ENCODE measurements at places on chromosomes 2 and 18.

DNA sequence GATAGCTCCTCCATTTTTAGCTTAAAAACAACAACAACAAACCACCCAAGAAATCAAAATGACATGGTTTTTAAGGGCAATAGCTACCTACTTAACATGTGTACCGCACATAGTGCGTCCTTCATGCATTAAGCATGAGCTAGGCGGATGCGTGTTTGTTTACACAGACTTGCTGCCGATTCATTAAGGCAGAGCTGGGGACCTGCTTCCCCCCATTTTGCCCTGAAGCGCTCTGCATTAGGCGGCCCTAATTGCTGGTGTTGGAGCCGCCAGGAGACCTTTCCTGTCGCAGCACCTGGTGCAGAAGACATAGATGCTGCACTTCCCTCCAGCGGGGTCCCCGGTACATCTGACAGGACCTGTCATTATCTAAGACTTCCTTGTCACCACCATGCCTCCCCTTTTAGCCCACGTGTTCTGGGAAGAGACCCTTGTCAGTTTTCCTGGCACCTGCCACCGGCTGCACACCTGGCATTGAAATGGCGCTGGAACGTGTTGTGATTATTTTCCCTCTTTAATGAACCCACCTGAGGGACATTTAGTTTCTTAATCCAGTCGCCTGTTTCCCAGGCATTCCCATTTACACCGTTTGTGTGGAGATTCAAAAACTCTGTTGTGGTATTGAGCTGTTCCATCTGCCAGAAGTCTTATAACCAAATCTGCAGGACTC is 261.1 kb upstream of the RAB12 start:
- DNase-seq = no peak

DNA sequence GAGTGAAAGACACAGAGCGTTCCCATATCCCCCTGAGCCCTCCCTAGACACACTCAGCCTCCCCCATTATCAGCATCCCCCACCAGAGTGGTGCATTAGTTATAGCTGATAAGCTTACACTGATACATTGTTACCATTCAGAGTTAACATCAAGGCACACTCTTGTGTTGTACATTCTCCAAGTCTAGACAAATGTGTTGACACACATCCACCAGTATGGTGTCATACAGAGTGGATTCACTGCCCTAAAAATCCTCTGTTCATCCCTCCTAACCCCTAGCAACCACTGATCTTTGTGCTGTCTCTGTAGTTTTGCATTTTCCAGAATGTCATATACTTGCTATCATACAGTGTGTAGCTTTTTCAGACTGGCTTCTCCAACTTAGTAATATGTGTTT is 78.0 kb upstream of the RPL31 start:
- no peak for DNase-seq

DNA sequence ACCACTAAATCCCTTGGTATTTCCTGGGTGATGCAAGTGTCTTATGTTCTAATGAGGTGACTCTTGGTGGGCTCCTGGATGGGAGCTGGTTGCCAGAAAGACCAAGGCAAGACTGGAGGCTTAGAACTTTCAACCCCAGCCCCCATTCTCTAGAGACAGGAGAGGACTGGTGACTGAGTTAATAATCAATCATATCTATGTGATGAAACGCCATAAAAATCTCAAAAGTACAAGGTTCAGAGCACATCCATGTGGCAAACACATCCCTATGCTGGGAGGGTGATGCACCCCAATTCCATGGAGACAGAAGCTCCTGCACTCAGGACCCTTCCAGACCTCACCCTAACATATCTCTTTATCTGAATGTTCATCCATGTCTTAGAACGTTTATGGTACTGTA is 139.5 kb upstream of the LINC00305 start:
- no peak for DNase-seq

DNA sequence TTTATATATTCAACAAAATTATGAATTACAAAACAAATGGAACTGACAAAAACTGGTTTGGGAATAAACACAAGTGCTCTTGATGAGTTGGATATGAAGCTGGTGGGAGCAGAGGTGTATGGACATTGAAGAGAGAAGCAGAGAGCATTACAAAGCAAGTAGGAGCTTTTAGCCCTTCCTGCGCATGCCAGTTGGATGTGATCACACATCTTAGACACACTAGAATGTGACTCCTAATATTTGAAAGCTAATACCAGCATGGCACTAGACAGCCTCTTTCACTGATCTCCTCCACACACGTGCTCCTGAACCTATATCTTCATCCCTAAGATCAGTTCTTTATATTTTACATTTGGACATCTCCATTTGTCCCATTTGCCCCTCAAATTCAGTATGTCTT is 298.1 kb downstream of the MTX2 start:
- DNase-seq = no peak

- DNase-seq = no peak
Measured at GRCh38 chr2:19352946-19353720, 5.3 kb downstream of the OSR1 start.

GRCh38 chr2:126676221-126677175 is 20.5 kb downstream of the GYPC start:
- no peak for DNase-seq

- no peak for DNase-seq
Measured at GRCh38 chr18:12883372-12883683, 709 bp downstream of the PTPN2 start.

DNA sequence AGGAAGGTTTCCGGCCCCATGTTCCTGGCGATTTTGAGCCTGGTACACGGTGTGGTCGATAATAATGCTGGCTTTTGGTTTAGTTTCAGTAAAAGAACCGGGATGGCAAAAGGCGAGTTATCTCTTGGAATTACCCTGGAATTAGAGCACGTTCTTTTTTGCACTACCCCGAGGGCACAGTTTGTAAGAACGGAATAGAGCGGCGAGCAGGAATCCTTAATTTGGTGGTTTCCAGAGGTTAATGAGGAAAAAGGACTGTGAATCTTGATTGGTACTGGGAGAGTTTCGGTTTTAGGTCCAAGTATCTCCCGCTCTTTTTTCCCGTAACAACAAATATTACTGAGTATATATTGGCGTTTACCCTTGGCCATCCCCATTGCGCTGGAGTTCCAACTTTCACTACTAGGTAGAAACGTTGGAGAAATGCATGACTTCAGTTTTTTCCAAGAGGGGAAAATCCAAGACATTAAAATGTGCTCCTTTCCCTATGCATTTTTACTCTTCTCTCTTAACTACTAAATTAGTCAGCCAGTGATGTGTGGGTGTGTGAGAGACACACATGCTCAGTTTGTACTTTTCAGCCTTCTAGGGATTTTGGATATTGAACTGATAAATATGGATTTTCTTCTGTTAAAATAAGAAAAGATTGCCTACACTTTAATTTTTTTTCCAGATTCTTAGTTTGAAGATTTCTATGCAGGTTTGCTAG is 160.8 kb downstream of the AGPS start:
- DNase-seq = no peak

DNA sequence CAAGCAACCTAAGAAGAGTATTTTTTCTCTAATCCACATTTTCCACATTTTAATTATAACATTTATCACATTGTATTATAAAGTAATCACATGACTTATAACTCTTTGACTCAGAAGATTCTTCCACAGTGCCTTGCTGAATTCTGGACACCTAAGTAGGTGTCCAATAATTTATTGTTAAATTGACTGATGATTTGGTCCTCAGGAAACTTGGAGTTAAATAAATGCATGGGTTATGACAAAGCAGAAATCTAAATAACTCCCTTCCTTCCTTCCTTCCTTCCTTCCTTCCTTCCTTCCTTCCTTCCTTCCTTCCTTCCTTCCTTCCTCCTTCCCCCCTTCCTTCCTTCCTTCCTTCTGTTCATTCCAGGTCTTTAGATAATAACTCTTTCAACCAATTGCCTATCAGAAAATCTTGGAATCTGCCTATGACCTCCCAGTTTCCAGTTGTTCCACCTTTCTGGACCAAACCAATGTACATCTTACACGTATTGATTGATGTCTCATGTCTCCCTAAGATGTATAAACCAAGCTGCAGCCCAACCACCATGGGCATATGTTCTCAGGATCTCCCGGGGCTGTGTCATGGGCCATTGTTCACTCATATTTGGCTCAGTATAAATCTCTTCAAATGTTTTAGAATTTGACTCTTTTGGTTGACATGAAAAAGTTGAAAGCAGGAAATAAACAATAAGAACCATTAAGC is 10.4 kb upstream of the KDSR start:
- DNase-seq = no peak

DNA sequence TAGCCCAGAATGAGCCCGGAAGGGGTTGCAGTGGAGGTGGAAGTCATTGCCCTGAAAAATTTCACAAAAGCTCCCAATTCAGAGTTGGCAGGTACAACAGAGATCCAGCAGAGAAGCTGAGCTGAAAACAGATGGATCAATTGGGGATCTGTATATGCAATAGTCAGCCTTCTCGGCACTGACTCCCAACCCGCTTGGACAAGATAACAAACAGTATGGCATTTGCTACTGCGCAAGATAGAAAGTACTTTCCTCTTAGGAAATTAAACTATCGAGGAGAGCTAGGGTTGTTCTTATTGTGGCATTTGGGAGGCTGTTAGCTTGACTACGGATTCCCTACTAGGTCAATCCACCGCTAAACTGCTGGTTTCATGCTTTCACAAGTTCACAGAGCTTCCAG is 11.6 kb upstream of the IER3IP1 start:
- DNase-seq = no peak

DNA sequence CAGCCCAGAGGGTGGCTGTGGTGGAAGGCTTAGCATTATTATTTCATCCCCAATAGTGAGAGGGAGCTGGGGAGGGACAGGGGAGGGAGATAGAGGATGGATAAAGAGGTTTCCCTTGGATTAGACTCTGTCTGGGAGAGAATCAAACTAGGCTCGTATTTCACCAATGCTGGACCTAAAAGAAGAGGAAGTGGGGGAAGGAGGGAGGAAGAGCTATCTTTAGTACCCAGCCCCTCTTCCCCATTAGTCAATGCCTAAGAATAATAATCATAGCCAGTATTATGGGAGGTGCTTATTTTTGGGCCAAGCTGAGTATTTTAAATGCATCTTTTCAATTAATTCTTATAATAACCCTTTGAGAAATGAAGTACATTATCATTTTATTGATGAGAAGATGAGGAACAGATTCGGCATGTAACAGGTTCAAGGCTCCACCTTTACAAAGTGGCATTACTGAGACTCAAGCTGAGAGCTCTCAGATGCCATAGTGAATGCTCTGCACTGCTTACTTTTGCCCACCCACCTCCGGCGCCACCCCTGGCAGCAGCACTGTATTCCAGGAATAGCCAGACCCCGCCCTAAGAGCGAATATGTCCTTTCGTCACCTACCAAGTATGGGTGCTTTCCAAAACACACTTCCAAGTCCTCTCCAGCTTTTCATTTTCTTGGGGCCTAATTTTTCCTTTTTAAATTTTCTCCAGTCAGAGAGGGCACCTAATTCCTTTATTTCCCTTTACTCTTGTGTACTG is 21.0 kb downstream of the PAX8 start:
- DNase-seq = no peak

DNA sequence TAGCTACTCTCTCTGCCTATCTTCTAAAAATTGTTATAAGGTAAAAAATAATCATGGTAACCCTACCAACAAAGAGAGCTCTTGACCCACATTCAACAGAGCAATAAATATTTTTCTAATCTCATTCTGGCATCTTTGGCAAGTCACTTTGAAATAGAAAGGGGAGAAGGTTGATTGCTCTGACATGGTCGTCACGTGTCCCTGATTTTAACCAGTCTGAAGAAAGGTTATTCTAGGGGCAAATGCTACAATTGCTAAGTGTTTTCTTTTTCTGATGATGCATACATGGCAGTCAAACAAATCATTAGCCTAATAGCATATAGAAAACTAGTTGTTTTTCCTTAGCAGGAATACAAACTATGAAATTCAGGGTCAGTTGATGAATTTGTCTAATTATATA is 153.3 kb upstream of the MAP3K20 start:
- DNase-seq = no peak

DNA sequence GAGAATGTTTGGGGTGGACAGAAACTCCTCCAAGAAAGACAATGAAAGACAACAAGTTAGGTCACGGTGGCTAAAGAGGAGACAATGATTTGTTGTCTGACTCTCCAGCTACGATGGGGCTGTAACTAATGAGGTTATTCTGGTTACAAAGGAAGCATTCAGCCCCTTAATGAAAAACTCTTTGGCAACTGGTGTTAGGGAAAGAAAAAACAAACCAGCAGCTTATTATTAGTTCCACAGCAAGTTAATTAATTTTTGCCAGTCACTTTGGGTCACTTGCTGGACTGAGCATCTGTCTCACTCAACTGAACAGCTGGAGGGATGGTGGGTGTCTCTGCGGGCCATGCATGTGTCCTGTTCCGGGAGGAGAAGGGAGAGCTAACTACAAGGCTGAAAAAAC is 263.7 kb downstream of the ALK start:
- DNase-seq = no peak

Data from activated effector memory CD4-positive, alpha-beta T cell treated with Interleukin-2 at 50 U/mL for 16 hours (primary cell).